GDM1 (cell line): ENCODE measurements at places on chromosomes 3 and 15.

DNA sequence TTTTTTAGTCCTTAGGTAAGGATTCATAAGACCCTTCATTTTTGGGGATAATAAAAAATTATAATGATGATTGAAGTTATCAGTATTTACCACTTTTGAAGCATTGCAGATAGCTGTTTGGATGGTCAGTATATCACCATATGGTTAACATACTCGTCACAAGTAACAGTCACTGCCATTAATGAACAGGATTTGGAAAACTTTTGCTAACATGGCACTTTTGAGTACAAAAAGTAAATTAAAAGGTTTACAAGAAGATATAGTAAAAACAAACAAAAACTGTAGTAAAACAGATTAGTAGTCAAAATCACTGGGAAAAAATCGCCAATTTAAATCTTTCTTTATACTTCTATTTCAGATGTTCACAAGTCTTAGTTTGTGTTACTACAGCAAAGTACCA, 37.8 kb upstream of the ST3GAL6 start:
- DNase-seq: no peak

DNA sequence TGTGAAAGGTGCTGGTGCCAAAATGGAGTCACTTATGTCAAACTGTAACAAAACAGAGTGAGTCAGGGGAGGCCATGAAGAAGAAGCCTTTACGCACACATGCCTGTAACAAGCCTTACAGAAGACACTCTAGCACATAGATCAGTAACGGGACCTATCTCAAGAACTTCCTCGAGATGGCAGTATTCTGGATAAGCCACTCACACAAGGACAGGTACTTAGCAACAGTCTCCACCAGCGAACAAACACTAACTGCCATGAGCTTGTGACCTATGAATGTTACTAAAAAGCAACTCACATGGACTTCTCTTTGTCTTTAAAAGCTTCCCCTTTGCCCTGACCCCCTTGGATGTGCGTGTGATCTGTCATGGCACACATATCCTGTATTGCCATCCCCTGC, 235.1 kb downstream of the CD47 start:
- no peak for DNase-seq

GRCh38 chr15:84591815-84592214, 9.0 kb upstream of the ZSCAN2 start:
- no peak for DNase-seq

- no peak for DNase-seq
Observed at GRCh38 chr15:23561914-23562313, 3.6 kb upstream of the MKRN3 start.

DNA sequence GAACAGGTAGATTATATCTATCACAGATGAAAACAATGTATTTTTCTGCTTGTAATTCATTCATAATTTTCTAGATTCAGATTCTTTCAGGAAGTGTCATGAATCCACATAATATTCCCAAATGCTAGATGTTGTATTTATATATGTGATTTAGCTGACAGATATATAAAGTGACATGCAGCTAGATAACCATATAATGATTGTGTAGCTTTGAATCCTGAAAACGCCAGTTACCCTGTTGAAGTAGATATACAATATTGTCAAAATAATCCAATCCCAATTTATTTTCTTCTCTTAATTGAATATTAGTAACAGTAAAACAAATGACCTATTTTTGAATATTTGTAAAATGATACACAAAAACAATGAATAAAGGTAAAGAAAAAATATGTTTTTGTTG, 738.4 kb downstream of the CADM2 start:
- no peak for DNase-seq

- no peak for DNase-seq
Observed at GRCh38 chr3:78994174-78995027, 773.4 kb downstream of the ROBO1 start.

DNA sequence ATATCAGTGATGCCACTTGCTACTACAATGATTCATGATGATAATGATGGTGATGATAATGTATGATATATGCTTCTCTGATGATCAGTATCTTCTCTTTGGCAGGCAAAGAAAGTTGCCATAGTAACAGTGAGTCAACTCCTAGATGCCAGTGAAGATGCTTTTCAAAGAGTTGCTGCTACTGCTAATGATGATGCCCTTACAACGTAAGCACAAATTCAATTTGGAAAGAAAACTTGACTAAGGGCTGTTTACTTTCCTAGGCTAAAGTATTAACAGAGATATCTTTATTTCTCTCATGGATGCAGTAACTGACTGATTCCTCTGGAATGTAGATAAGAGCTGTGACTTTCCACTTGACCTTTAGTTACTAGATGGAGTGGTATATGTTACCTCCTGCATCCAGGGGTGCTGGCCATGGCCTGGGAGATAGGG, 27.8 kb downstream of the ADGRG7 start:
- DNase-seq: no peak

GRCh38 chr3:57062101-57062631, 1.7 kb downstream of the SPATA12 start:
- no peak for DNase-seq

GRCh38 chr3:44125246-44125645, 116.4 kb upstream of the TOPAZ1 start:
- DNase-seq: no peak

DNA sequence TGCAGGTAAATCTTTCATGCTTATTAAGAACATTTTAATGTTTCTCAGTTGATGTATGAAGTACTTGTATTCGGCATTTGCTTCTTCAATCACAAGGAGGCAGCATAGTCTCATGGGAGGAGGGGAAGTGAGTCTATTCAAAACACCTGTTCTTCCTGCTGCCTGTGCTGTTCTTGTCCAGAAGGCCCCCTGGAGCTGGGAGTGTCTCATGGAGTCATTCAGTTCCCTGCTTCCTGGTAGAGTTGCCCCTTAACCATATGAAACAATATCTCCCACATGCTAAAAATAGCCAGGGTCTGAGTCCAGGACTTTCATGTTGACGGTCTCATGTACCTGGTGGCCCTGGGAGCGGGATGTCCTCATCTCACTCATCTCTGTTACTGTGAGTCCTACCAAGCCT, 15.5 kb upstream of the PPP1R2 start:
- DNase-seq: no peak

DNA sequence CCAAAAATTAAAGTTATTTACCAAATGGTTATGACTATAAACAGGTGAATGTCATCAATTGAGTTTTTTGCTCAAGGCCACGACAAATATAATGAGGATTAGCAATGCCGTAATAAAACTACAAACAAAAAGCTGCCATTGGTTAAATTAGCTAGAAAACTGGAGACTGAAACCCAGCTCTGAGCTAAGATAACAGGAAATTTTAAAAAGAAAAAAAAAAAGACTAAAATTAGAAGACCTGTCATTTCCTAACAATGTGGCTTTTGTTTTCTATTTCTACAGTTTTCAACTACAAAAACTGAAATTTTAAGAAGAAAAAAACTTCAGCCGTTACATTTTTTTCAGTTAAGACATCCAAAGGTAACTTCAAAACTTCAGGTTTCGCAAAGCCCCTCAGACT, 9.7 kb downstream of the SLC12A6 start:
- no peak for DNase-seq

DNA sequence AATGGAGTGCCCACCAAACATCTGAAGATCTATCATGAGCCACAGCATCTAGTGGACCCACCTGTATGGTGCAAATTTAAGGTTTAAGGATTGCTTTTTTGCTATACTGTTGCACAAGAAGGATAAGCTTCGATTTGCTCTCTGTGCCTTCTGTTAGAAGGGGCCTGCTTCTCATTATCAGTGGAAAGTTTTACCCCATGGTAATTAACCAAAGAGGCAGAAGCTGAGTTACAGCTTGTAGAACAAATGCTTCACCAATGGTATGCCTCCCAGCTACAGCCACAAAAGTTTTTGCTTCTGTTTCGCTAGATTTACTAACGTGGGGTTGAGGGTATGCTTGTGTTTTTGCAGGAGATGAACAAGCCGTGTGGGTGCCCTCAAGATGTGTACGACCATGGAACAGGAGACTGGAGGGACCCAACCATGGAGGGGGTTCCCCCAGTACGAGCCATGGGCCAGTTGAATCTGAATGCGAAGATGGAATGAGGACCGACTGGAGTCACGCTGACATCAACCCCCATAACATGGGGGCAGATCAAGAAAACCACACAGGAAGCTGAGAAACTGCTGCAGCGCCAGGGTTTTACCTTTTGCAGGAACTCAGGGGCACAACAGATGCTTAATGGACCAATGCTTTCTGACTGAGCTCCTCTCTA, 43.5 kb downstream of the ACAD9 start:
- DNase-seq: no peak

GRCh38 chr15:101795455-101795854, 7.9 kb upstream of the OR4F6 start:
- DNase-seq: no peak

DNA sequence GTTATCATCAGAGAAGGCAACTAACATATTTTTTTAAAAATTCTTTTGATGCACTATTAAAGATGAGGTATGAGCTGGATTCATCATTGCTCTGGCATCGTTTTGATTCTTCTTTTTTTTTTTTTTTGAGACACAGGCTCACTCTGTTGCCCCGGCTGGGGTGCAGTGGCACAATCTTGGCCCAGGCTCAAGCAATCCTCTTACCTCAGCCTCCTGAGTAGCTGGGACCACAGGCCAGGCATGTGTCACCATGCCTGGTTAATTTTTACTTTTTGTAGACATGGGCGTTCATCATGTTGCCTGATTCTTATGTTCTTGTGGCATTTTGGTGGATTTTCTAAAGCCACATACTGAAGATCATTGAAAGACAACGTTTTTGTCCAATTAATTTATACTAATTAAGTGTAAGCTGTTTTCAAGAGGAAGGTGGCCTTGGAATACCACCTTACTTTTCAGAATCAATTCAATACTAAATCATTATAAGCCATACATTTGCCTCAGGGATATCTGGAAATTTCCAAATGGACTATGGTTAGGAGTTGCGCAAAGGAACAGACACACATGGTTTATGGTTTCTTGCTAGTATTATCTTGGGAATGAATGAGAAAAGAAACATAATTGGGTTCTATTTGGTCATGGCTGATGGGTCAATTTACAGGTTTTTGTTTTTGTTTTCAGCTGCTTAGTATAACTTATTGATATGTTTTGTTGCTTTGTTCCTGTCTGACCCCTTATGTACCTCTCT, 22.8 kb downstream of the SLC28A2 start:
- no peak for DNase-seq
